ENCODE measurements at places on chromosomes 3 and 15.

- DNase-seq = no peak
These were observed 33.5 kb downstream of the ALS2CL start for GRCh38 chr3:46660003-46660402.

DNA sequence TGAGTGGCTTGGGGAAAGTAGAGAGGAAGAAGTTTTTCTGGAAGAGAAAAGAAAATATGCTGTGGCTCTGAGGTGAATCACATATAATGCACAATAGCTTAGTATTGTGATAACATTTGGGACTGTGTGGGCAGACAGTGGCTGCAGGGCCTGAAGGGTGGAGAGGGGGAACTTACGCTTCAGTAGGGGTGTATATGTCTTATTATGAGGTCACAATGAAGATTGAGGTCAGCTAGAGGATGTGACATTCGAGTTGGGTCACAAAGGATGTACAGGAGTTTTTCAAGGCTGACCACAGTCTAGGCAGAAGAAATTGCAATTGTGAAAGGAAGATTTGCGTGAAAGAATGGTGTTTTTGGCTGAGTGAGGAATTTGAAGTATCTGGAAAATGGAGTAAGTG, 414.8 kb downstream of the LPP start:
- no peak for DNase-seq

DNA sequence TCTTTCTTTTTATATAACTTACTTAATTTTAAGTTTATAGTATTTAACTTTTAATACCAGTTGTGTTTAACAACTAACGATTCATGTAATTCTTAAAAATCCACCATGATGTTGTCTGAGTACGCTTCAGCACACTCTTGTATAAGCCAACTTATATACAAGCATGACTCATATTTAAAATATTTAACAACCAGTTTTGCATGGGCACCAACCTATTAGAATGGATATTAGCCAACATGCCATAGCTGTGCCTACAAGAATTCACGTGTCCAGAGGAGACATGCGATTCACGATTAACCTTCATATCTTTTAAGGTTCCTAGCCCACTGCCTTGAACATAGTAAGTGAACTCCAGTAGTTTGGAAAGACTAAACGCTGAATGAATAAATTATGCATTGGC, 1023.2 kb downstream of the TBL1XR1 start:
- no peak for DNase-seq

DNA sequence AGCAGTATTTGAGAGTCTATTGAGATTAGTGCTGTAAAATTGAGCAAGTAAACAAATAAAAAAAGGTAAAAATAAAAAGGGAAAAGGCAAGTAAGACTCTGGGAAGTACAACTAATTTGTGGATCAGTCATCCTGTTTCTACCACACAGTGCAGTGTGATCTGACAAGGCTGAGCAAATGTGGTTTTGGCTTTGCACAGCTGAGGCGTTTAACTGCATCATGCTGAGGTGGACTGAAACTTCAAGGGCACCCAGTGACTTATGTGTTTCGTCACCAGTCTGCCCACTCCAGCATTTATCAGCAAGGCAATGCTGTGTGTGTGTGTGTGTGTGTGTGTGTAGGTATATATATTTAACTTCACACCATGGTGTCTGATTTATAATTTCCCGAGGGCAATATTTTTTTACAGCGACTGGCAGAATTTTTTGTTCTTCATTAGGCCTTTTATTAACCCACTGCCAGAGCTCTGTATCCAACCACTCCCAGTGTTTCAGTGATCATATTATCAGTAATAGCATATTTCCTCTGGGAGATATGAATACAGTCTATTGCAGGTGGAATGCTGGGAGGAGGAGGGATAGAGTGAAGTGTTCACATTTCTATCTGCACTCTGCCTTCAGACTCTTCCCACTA, 131.5 kb upstream of the SATB1 start:
- DNase-seq = peak; percentile 55

DNA sequence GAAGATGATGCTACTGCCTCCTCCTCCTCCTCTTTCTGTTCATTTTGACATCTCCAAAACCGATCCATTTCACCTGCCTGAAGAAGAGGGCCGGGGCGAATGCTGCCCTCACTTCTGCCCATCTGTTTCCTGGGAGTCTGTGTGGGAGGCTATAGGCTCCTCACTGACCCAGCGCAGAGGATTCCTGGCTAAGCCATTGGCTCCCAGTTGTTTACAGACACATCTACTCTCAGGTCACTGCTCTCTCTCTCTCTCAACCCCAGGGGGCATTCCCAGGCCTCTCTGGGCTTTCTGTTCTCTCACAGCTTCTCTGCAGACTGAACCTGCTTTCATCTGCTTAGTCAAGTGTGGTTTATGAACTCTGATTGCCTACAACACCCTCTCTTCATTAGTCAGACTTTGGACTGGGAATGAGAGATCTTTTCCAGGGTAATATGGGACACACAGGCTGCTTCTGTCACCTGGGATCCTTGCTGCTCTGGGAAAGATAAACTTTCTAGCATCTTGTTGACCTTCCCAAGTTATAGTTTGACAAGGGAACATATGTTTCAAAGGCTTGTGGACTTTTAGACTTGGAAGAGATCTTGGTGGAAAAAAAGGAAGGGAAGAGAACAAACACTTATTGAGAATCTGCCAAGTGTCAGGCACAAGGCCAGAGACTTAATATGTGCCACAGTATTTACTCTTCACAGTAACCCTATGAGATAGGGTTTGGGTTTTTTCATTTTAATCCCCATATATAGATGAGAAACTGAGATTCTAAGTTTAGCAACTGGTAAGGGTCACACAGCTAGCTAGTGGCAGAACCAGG, 30.2 kb upstream of the USP3 start:
- peak; percentile 64 for DNase-seq

GRCh38 chr15:44394062-44394461, 33.4 kb upstream of the CTDSPL2 start:
- no peak for DNase-seq

DNA sequence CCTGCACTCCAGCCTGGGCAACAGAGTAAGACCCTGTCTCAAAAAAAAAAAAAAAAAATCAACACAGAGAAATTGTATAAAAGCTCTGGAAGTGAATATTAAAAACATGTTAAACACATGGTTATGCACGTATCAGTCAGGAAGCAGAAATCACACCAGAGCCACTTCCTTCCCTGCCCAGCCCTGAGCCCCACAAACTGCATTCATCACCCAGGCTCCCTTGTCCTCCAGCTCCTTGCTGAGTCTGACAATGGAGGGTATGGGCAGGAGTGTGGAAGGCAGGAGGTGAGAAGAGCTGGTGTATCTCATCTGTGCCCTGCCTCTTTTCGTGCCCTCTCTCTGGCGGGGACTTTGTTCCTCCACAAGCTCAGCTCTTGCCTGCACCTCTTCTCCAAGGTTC, 12.1 kb upstream of the LOXL1 start:
- DNase-seq = no peak

DNA sequence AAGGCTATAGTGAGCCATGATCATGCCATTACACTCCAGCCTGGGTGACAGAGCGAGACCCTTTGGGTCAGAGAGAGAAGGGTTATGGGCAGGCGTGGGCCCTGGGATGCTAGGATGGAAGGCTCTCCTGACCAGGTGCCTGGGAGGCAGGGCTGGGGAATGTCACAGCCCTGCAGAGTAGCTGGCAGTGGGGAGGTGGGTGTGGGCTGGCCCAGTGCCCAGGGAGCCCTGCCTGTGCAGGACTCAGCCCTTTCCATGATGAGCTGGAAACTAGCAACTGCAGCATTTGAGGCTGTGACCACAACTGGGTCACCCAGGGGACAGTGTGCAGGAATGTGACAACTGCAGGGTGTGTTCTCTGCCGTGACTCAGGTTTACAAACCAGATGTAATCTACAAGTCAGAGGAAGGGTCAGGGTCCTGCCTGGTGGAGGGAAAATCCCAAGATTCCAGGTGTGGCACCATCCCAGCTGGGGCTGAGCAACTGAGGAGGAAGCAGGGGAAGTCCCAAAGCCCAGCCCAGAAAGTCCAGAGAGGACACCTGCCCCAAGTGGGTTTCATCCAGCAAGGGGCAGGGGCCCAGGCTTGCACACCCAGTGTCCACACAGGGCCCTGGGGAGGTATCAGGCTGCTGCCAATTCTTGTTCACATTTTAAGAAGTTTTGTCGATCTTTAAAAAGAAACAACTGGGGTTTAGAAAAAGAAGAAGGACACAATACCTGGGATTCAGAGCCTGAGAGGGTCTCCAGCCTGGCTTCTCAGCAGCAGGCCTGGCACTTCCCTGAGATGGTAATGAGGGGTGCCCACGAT, 45.5 kb downstream of the SLC28A1 start:
- no peak for DNase-seq

- no peak for DNase-seq
These were observed 40.7 kb downstream of the MYRIP start for GRCh38 chr3:39849992-39850715.

DNA sequence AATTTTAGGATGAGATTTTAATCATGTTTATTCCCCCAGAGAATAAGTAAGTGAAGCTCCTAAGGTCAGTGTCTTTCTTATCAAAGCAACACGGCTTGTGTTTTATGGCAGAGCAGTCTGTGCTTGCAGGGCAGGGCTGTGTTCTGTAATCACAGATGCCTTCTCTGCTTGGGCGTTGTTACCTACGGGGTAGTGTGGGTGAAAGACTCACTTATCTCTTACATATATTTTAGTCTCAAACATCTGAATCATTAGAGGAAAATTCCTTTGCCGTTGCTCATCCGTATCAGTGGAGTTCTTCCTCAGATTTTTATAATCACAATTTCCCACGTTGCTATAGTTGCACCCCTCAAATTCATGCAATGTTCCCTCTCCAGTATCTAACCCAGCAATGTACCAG, 271.7 kb upstream of the MEIS2 start:
- DNase-seq = no peak

- no peak for DNase-seq
These were observed 62.7 kb downstream of the NR2F2 start for GRCh38 chr15:96393209-96393513.

GRCh38 chr3:195823280-195823679, 11.6 kb upstream of the MUC4 start:
- no peak for DNase-seq

Measured in activated CD4-positive, alpha-beta T cell treated with anti-CD3 and anti-CD28 coated beads for 4 hours (primary cell).